Activated CD4-positive, alpha-beta T cell treated with anti-CD3 and anti-CD28 coated beads, Interleukin-2, amount 50 U/mL, for 24 hours (primary cell): ENCODE measurements at places on chromosomes 6 and 20.

DNA sequence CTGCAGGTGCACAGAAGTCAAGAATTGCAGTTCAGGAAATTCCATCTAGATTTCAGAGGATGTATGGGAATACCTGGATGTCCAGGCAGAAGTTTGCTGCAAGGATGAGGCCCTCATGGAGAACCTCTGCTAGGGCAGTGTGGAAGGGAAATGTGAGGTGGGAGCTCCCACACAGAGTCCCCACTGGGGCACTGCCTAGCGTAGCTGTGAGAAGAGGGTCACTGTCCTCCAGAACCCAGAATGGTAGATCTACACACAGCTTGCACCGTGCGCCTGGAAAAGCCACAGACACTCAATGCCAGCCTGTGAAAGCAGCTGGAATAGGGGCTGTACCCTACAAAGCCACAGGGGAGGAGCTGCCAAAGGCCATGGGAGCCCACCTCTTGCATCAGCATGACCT lies 681.4 kb downstream of the EPHA7 start:
- no peak for DNase-seq

DNA sequence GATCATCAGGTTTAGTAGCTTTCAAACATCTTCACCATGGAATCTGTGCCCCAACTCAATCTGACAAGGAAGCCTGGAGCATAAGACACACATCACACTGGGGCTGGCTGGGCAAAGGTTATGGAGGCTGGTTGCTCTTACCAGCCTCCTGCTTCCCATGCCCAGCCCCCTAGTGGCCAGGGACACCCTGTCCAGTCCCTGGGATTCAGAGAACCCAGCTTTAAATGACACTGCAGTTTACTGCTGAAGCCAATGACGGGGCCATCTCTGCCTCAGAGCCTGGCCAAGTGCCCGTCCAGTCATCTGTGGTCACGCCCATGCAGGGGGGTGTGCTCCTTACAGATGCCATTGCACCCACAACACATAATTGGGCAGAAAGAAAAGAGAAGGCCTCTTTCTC lies 272.9 kb downstream of the SMOC2 start:
- no peak for DNase-seq

DNA sequence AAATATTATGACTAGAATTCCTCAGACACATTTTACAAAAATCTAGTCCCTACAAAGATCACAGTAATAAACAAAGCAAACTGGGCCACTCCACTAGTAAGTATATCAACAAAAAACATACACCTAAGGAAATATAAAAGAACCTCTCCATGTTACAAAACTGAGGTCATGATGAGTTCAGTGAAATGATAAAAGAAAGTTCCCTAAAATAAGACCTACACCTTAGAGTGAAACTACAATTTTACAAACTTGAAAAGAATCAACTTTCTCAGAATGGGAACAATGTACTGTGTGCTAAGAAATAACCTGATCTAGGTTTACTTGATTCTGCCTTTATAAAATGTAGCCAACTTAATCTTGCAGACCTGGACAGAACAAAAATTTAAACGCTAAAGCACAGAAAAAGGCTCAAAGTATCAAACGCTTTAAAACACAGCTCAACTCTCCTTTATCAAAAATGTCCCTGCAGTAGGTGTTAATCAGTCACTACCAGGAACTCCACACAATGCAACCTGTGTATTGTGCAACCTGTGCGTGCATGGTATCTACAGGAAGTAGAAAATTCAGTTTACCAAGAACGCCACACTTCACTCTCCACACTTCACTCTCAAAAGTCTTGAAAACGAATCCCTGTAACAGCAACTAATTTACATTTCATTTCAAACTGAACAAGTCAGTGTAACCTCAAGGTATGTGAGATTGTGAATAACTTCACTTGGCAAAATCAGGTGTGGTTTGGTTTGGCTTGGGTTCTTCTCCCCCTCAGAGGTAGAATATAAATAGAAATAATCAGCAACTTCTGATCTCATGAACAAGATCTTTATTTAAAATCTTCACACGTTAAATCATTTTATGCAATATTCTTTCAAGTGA lies 1.8 kb downstream of the RALGAPA2 start:
- DNase-seq = no peak

GRCh38 chr6:7902221-7902620 lies 8.4 kb downstream of the TXNDC5 start:
- no peak for DNase-seq

- no peak for DNase-seq
These were observed 115.4 kb downstream of the SLX4IP start for GRCh38 chr20:10550204-10551118.

GRCh38 chr6:27205375-27206278 lies 41.9 kb upstream of the PRSS16 start:
- no peak for DNase-seq

DNA sequence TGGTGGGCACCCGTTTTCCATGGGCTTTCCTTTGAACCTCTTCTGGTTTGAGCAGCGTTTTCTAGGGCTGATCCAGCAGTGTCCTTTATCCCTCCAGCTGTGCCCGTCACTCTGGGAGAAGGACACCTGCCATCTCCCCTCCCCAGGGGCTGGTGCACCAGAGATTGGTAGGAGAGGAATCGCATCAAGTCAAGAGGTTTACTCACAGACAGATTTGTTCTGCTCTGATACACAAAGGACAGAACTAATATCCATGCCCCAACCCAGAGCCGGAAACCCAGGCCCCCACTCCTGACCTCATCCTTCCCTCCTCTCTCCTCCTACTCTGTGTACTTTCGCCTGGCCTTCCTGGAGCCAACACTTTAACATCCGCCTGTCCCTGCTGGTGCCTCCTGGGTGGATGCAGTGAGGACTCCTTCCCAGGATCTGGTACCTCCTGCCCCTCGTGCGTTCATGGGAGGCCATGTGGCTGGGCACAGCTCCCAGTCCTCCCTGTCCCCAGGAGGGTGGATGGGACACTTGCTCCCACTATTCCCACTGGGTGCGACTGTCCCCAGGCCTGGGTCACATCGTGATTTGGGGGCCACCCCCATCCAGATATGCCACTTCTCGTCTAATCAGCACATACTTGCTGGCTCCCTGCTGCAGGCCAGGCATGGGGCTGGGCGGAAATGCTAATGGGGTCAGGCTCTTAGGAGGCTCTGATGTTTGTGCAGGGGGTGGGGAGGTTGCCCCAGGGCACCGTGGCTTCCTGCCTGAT lies 286.3 kb downstream of the CDH4 start:
- DNase-seq = no peak

DNA sequence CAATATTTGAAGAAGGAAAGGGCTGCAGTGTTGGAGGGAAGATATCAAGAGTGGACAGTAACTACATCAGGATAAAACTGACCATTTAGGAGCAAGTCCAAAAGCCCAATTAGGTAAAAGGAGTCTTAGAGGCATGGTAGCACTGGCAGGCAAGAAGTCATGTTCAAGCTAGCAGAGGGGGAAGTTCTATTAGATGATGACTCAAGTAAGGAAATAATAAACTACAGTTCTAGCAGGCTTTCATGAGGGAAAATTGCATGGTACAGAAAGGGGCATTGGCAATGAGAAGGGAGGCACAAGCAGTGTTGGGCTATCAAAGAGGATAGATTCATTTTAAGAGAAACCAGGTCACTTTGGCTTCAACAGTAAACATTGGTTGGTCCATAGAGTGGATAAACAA lies 156.1 kb upstream of the PTPRK start:
- DNase-seq = no peak

DNA sequence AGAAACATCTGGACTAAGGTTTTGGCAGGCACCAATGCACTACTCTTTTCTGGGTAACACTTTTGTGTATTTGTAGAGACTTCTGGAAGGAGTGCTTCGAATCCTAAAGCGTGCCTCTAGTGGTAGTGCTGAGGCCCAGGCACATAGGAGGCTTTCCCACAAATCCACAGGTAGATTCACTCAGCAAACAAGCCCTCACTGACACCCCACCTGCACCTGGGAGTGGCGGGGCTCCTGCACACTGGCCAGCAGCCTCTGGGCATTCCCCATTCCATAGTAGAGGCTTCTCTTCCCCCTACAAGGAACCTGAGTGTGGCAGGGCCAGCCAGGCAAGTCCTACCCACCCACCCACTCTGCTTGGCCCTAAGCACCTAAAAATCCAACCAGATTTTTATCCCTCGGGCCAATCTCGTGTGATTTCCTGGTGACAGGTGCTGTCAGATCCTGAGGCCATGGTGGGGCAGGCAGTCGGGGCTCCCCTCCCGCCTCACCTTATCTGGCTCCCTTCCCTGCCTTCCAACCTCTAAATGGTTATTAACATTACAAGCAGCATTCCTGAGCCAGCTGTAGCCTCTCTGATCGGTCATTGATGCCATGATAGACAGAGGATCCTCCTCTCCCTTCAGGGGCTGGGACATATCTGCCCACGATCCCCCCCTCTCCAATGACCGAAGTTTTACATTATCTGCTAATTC lies 82.4 kb downstream of the SLC2A10 start:
- no peak for DNase-seq

DNA sequence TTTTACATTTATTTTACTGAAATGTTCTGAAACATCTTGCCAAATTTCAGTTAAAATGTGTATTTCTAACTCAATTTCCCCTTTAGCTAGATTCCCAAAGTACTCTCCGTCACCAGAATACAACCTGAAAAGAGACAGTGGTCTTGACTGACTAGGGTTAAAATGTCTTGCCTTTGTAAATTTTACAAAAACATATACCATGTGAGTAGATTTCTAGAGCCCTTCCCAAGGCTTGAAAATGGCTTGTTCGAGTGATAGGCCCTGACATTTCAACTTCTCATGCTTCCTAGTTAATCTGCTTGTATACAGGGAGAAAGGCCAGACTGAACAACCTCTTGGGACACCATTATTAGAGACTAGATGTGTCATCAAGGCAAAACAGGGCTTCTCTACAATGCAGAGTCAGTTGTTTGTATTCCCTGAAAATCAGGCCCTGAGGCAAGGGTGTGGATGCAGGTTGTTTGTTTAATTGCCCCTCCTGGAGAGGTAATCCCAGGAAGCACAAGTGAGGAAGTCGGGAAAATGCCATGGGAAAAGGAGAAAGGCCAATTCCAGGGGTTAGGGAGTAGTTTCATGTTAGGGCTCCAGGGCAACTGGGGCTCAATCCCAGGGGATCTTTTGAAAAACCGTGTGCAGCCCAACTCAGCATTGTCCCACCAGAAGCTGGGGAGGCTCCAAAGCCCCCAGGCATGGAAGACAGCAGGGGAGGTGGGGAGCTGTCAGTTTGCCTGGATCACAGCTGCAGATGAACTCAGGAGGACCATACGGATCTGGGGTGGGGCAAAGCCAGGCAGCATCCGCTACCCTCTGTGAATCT lies 11.6 kb upstream of the TFB1M start:
- no peak for DNase-seq

DNA sequence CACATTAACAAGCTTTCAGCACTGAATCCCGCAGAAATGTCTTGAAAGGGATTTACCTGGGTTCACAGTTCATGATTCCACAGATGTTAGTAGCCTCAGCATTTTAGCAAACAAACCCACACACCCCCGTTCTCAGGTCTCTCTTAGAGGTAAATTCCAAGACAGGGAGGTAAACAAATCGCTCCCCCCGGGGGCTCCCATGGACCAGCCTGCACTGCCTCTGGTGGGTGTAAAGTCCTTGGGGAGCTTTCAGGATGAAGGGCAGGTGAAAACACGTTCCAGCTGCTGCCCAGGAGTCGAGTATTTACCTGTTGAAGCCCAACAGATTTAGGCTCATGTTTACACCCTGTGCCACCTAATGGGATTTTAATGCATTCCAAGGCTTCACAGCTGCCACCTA lies 187.0 kb upstream of the FOXQ1 start:
- DNase-seq = no peak

GRCh38 chr20:47027042-47027441 lies 132.4 kb downstream of the EYA2 start:
- no peak for DNase-seq

DNA sequence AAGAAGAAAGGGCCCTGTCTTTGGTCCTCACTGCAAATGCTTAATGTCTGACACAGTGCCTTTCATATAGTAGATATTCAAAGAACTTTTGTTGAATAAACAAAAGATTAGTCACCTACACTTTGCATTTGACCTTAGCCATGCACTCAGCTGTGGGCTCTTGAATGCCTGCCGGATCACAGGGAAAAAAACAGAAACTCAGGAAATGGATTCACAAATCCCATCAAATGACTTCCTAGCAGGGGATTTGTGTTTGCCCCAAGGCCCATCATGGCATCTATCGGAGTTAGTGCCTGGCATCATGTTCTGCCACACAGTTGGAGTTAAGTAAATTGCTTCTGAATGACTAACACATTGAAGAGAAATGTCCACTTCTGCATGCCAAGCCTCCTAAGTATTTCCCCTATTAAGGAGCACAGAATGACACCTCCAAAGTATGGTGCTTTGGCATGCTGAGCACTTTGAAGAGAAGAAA lies 72.3 kb upstream of the DST start:
- DNase-seq = no peak

- no peak for DNase-seq
These were observed 116.0 kb downstream of the GRIK2 start for GRCh38 chr6:101509536-101509935.
